ENCODE measurements at places on chromosomes 11 and 22. TPM values are rescaled to one million over a fixed set of nuclear protein-coding genes. Genes with fewer than 3 reads are reported as not detected.
A peak's percentile ranks its signal among the peaks of the same experiment; 100 is the strongest.

DNA sequence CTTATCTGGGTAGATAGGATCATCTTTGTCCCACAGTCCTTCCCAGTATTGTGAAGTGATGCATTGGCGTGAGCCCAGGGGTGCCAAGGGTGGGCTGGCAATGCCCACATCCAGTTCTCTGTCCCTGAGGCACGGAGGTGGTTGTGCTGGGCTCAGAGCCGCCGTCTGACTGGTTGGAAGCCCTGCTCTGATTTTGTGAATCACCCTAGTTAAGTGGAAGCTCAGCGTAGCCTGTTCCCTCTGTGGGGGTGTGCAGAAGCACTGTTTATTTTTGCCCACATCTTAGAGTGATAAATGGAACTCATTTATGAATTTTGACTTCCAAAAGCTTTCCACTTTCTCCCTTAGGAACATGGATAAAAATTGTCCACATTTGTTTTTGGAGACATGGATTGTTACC is 13.6 kb downstream of the BCR start:
- DNase-seq = no peak

The FXYD2 gene
- total RNA-seq = 3.6 TPM

DNA sequence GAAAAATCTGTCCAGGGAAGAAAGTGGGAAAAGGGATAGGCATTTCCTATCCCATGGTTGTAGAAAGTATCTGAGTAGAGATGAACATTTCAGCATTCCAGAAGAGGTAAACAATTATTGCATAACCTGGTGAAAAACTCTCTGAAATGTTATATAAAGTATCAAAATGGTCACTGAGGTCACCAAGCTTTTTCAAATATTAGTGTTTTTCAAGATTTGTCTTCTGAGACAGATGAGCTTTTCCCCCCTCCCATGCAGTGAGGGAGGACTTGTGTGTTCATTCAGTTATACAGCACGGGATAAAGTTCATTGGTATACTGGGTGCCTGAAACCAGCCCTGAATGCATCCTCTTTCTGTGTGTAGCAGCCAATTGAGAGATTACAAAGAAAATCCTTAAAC is 1.9 kb upstream of the DEPDC7 start:
- DNase-seq = no peak

DNA sequence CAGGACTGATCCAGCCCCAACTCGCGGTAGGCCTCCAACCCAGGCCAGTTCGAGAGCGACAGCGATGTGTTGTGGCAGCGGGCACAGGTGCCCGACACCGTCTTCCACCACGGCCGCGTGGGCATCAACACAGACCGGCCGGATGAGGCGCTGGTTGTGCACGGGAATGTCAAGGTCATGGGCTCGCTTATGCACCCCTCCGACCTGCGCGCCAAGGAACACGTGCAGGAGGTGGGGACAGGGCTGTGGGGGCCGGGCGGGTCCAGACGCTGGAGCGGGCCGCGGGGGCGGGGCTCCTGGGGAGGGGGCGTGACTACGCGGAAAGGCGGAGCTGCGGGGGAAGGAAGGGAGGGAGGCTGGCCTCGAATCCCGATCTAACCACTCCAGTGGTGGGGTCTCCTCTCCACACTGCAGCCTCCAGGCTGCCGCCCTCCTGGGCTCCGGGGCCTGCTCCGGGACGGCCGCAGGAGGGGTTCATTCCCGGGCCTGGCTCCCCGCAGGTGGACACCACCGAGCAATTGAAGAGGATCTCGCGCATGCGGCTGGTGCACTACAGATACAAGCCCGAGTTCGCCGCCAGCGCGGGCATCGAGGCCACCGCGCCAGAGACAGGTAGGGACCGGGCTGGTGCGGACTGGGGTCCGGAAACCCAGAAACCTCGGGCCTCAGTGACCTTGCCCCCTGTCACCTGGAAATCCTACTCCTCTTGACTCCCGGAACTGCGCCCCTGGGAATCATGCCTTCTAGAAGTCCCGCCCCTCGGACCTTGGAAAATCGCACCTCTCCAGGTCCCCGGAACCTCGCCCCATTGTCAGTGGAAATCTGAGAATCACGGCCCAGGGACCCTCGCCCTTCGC is 14.9 kb downstream of the TMEM258 start:
- DNase-seq = peak; percentile 49

DNA sequence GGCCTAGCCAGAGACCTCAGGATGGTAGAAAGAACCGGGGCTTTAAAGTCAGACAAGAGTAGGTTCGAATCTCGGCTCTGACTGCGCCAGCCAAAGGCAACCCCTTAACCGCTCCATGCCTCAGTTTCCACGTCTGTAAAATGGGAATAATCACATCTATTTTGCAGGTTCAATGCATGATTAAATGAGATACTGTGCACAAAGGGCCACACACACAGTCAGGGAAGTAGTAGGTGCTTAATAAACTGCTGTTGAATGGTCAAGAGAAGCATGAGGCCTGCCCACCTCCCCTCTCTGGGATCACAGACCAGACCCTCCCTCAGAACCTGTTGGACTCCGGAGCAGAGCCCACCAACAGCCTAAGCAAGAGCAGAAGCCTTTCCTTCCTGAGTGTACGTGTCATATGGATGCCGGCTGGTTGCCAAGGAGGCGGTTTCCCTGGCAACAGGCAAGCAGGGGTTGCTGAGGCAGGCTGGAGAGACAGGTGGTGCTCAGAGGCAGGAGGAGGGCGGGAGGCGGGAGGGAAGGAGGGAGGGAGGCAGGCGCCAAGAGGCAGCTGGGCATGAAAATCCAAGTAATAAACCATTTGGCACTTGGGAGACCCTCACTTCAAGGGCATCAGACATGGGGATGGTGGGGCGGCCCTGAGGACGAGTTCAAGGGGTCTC is 43.9 kb downstream of the NFAM1 start:
- peak; percentile 93 for DNase-seq

- peak; percentile 25 for DNase-seq
Observed at GRCh38 chr11:121415856-121416255, 36.3 kb upstream of the SORL1 start.

GRCh38 chr22:29129808-29130140 is 56.9 kb downstream of the KREMEN1 start:
- no peak for DNase-seq

The WNT7B gene
- 6.2 TPM for total RNA-seq

DNA sequence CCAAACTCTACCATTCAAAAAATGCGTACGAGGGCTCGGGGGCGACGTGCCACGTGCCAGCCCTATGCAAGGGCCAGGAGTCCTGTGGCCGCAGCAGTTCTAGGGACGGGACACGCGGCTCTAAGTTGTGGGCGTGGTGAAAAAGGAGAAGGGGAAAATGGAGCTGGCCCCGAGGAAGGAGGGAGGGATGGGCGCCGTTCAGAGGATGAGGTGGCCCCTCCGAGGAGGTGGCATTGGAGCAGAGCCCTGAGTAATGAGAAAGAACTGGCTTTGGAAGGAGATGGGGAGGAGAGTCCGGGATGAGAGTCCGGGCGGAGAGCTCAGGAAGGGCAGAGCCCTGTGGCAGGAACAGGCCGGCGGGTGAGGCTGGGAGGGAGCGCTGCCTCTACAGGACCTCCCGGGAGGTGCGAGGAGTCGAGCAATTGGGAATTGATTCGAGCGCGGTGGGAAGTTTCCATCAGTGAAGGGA is 21.0 kb downstream of the OTUB1 start:
- DNase-seq = peak; percentile 58

The CSF2RB gene
- 4.1 TPM for total RNA-seq

- DNase-seq = no peak
Observed at GRCh38 chr22:28833276-28833923, 33.0 kb upstream of the XBP1 start.

GRCh38 chr22:41568811-41569210 is 8.0 kb downstream of the CSDC2 start:
- DNase-seq = no peak

DNA sequence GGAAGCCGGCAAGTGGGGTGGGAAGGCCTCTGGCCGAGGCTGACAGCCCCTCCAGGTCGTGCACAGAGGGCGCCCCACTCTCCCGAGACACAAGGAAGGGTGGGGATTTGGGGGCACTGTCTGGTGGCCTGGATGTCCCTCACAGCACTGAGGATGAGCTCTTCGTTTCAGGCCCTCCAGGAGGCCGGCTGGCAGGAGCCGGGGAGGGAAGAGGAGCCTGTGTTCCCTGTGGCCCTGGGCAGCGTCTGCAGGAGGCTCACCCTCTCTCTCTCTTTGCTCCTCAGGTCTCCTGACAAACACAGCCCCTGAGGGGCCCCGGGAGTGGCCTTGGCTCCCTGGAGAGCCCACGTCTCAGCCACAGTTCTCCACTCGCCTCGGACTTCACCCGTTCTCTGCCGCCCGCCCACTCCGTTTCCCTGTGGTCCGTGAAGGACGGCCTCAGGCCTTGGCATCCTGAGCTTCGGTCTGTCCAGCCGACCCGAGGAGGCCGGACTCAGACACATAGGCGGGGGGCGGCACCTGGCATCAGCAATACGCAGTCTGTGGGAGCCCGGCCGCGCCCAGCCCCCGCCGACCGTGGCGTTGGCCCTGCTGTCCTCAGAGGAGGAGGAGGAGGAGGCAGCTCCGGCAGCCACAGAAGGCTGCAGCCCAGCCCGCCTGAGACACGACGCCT is 1078.0 kb downstream of the BRD1 start:
- DNase-seq = no peak

GRCh38 chr11:21475276-21475675 is 717.6 kb upstream of the ANO5 start:
- DNase-seq = no peak

DNA sequence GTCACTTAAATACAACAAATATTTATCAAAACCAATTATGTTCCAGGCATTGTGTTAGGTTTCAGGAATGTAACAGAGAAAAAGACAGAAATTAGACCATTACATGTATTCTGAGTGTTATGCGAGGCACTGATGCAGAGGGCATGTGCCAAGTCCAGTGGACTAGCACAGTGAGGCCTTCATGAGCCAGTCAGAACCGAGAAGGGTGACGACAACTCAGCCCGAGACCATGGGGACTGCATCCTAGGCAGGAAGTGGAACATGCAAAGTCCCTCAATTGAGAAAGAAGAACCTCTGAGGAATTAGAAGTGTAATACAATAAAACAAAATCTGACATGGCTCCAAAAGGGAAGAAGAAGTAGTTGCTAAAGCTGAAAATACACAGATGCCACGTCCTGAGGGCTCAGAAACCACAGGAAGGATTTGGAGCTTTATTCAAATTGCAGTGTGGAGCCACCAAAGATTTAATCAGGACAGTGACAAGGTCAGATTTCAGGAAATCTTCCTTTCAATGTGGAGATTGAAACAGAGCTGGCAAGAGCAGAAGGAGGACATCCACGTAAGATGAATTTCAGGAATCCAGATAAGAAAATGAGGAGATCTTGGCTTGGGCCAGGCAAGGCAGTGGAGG is 529.6 kb downstream of the NTM start:
- DNase-seq = no peak

DNA sequence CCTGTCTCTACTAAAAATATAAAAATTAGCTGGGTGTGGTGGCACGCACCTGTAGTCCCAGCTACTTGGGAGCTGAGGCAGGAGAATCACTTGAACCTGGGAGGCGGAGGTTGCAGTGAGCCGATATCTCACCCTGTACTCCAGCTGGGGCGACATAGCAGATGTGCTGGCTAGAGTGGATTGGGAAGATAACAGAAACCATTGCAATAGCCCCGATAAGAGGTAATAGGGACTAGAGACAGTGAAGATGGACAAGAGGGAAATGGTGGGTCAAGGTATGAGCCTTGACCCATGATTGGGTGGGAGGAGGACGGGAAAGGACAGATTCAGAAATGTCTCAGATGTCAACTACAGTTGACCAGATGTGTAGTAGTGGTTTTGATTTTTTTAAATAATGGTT is 6.1 kb downstream of the SWAP70 start:
- no peak for DNase-seq

The SCUBE2 gene
- 53.9 TPM for total RNA-seq

DNA sequence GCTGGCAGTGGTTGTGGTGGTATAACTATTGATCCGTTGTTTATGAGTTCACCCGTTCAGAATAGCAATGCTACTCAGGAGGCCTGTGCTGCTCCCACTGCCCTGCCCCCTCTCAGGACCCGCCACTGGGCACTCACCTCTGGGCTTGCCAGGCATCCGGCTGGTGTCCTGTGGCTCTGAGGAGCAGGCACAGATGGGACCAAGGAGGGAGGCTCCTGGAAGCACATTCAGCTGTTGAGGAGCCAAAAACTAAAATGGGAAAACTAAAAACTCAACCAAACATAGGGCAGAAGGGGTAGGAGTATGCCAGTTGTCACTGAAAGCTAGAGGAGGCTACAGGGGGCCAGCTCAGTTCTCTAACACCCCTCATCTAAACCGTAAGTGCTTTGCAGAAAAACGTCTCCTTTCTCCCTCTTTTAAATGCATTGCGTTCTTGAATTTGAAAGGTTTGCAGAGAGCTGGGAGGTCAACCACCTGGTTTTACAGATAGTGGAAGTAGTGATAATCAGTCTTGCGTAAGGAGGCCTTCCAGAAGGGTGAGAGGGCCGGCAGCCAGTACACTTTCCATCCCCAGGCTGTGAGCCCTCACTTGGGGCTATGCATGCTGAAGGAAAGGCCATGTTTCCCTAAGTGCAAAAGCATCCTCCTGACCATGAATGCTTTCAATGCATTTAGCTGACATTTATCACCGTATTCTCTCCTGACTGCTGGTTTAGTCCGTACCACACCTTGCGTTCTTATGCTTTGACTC is 547.4 kb downstream of the NTM start:
- DNase-seq = no peak

GRCh38 chr11:108906329-108906728 is 241.5 kb downstream of the DDX10 start:
- DNase-seq = no peak

The CRYAB gene
- total RNA-seq = 90.5 TPM

The FGF19 gene
- total RNA-seq = 1.8 TPM

The PLAAT5 gene
- total RNA-seq = 2.3 TPM

The ANO5 gene
- total RNA-seq = 46.5 TPM

The SLC7A4 gene
- 0.41 TPM for total RNA-seq

The BTBD18 gene
- not detected for total RNA-seq

GRCh38 chr22:37621352-37621860 is 12.8 kb downstream of the GGA1 start:
- DNase-seq = no peak

DNA sequence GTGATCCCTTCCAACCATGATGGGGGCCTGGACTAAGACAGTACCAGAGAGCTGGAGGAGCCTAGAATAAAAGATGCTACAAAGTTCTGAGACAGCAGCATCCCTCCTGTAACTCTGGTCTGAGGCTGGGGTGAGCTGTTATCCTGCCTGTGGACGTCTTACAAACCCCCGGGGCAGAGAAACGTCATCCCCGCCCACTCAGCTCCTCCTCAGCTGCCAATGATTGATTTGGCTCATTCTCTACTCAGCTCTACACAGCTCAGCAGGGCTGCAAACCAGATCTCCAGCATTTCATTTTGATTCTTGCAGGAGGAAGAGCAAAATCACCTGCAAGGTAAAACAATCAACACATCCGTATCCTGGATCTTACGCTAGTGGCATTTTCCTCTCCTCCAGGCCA is 55.5 kb downstream of the CSNK2A3 start:
- DNase-seq = no peak
